Stimulated activated naive CD8-positive, alpha-beta T cell treated with anti-CD3 and anti-CD28 coated beads, Interleukin-15, amount 100 ng/mL, for 72 hours (primary cell): ENCODE measurements at places on chromosomes 3 and 15.

- no peak for DNase-seq
These were observed 105.1 kb downstream of the CPN2 start for GRCh38 chr3:194245975-194246561.

- no peak for DNase-seq
These were observed 4.9 kb downstream of the TM2D3 start for GRCh38 chr15:101647251-101647650.

- no peak for DNase-seq
These were observed 11.9 kb upstream of the TF start for GRCh38 chr3:133734305-133734704.

DNA sequence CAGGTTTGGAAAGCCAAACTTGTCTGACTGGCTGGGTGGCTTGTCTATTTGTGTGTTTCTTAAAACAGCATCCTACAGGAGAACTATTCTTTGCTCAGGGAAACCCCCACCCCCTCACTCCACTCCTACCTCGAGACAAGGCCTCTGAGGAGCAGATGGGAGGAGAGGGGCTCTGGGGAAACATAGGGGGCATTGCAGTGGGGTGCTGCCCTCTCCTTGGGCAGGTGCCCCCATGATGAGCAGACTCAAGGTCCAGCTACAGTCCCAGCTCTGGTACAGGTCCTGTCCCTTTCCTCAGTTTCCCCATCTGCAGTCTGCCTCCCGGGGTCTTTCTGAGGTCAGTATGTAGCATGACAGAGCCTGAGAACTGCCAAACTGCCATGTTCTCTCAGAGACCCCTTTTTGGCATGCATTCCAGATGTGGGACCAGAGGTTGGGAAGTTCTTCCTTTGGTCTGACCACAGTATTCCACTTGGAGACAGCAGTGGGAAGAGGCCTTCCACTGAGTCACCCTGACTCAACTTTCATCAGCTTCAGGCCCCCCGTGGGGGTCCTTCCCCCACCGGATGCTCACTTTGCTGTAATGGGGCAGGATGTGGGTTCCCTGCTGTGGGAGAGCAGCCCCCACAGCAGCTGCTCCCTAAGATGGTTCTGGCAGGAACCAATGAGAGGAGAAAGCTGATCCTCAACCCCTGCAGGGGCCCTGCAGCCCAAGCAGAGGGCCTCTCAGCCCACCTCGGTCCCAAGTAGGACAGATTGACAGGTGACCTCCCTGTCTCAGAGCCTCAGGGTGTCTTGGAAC, 32.3 kb upstream of the CYP11A1 start:
- DNase-seq = peak; percentile 59

- no peak for DNase-seq
These were observed 632.2 kb downstream of the MAGI1 start for GRCh38 chr3:65406470-65406869.

DNA sequence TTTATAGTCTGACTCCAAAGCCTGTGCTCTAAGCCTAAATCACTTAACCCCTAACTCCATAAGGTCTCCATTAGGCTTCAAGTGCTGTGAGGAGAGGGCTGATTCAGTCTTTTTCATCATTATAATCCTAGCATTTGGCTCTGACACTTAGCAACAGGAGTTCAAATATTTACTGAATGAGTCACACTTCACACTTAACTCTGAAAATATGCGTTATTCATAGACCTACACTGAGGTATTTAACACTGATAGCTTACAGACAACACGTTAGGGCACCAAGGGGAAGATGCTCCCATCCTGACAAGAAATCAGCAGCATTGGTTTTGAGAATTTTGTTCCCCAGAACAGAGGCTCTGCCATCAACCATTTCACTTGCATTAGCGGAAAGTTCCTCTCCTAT, 53.5 kb downstream of the MSL2 start:
- DNase-seq = no peak

DNA sequence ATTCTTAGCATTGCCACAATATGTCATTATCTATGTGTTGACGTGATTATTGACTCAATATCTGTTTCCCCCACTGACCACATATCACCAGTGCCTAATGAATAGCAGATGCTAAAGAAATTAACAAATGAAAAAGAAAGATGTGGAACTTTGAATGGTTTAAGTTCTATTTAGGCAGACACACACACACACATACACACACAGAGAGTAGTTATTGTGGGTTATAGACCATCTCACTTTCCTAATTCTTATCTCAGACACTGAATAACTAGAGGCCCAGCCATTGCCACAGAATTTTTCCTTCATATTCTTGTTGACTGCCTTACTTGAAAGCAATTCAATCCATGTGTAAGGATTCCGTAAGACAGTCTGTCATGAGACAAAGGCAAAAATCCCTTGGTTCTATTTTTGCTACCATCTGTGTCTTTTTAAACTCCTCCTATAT, 61.9 kb upstream of the PHLDB2 start:
- no peak for DNase-seq

DNA sequence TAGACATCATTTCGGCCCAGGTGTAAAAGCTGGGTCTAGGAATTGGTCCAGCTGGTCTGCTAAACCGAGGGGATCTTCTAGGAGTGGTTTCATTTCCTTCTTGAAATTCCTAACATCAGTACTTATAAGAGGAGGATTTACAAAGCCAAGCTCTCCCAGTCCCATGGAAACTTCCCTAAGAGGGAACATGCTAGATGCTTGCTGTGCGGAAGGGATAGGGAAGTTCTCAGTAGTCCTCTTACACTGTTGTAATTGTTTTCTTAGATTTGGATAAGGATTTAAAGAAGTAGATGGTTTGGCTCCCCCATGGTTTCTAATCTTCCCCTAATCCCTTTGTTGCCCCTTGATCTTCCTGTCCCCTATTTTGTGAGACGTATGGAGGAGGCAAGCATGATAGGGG, 89.7 kb upstream of the XCR1 start:
- no peak for DNase-seq

GRCh38 chr3:169865176-169865767, 4.5 kb downstream of the LRRC31 start:
- DNase-seq = no peak

GRCh38 chr3:126433105-126433430, 38.4 kb downstream of the CFAP100 start:
- DNase-seq = no peak

- no peak for DNase-seq
These were observed 124.8 kb downstream of the NSUN3 start for GRCh38 chr3:94187697-94188096.

GRCh38 chr3:18747383-18747782, 322.2 kb upstream of the SATB1 start:
- no peak for DNase-seq

DNA sequence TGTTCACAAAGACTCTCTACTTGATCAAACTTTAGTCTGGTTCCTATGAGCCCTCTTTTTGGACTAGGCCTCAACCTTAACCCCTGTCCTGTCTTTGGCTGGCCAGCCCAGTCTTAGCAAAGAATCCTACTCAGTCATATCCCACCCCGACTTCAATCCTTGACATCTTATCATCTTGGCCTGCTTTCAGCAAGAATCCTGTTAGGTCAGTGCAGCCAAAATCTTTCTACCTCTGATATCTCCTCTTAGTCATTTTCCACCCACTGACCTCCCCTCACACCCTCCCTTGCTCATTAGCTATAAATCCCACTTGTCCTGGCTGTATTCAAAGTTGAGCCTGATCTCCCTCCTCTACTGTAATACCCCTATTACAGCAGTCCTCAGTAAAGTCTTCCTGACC, 286.1 kb downstream of the MAGI1 start:
- no peak for DNase-seq

DNA sequence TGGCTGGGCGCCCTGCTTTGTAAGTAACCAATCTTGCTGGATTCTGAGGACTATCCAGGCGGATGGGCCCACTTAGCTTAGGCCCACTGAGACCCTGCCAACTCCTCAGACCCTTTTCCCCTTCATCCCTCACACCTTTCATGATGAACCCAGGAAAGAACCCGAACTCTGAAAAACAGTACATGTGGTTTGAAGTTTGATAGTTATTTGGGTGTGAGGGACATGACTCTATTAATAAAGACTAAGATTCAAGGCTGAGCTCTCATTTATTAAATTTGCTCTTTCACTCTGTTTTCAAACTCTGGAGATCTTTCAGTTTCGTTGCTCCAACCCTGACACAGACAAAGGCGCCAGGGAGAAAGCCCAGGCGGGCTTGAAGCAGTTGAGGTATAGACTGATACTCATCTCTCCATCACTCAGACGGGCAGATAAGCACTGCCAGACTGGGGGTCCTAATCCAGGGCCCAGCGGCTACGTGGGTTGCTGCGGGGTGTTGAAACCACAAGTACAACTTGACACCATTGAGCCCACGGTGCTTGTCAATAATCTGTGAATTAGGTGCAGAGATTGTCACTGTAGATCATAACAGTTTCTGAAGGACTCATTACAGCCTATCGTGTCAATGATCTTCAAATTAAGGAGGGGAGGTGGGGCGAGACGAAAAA, 7.2 kb upstream of the SOX2 start:
- DNase-seq = no peak

DNA sequence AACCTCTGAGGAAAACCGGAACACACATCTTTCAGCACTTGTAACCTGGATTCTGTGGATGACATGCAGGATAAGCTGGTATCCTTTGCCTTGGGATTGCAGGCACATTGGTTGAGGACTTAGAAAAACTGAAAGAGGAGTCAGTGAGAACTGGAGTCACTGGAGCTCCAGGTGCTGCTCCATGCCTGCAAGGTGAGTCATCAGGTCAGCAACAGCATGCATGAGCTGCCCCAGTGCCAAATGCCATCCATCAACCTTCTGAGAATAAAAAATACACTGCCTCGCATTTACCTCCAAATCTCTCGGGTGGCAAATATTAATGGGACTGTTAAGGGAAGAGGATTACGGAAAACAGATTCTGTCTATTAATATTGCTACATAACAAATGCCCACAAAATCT, 729.1 kb downstream of the NTRK3 start:
- DNase-seq = no peak

DNA sequence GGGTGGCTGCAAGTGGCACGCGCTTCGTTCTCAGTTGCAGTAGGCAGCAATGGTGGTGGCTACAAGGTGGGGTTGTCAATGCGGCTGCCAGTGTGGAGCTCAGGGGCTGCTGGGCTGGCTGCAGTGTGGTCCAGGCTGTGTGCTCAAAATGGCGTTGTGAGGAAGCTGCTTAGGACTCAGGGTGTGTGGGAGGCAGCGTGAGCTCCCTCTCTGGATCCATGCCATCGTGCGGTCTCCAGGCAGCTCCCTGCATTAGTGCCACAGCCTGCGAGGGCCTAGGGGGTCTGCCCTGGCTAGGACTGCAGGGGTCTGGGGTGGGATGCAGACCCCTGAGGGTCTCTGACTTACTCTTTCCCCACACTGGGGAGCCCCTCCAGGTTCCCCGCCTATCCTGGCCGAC, 397.2 kb downstream of the OCA2 start:
- no peak for DNase-seq

DNA sequence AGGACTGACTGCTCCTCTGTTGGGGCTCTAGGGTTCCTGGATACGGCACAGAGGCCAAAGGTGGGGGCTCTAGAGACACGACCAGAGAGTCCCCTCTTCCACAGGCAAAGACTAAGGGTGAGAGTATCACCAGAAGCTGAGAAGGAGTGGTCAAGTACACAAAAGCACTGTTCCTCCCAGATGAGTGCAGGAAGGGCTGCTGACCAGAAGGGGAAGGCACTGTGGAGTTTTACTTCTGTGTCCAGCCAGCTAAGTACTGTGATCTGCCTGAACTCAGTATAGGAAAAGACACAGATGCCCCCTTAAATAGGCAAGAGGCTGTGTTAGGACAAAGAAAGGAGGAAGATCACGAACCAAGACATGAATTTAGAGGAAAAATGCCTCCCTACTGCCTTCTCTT, 11.7 kb downstream of the MRPS11 start:
- DNase-seq = no peak

GRCh38 chr3:146550743-146551510, 6.5 kb upstream of the PLSCR1 start:
- peak; percentile 39 for DNase-seq

- no peak for DNase-seq
These were observed 3.6 kb upstream of the DAZL start for GRCh38 chr3:16608816-16609215.

GRCh38 chr3:195032955-195033354, 238.0 kb downstream of the XXYLT1 start:
- no peak for DNase-seq

DNA sequence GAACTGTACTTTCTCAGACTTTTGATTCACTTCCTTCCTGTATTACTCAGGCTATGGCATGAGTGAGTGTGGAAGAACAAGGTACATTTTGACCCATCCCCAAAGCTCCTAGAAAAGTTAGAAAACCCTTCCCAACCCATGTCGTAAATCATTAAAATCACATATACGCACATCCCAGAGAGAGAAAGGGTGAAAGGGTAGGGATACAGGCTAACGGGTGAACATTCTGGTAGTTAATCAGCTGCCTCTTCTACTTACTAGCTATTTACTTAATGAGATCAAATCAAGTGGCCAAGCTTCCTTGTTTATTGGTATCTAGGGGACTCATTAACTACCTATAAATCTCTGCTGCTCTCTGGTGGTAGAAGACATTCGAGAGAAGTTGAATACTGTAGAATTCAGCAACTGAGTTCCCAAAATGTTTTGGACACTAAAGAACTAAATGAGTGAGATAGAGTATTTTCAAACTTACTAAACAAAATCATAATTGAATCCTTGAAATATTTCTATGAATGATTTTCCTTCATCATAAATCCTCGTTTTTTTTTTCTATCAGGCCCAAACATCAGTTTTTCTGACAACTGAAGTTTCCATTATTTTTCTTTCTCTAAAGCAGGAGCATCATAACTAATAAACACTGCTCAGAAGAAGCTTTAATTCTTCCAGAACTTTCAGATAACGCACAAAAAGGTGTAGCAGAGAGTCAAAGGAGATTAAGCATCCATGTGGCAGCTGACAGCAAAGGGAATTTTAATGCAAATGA, 124.2 kb downstream of the IMPG2 start:
- DNase-seq = no peak

DNA sequence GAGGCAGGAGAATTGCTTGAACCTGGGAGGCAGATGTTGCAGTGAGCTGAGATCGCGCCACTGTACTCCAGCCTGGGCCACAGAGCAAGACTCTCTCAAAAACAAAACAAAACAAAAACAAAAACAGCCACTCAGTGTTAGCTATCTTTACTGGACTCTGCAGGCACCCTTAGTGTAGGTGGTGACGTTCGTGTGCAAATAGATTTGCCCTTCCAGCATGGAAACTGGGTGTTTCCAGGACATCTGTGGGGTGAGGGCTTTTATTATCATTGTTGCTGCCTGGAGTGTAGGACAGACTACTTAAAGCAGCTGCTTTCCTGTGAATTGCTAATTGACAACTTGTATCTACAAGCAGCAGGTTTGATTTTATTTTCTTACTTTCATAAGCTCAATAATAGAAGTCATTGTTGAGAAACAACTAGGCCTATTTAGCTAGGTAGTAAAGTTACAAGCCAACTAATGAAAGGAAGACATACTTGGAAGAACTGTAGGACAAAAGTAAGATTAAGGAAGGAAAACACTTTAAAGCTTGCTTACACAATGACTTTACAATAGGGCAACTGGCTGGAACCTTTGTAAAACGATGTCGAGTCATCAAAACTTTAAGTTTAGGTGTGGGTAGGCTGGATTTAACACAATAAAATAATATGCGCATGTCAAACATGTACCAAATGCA, 25.4 kb upstream of the SPPL2A start:
- no peak for DNase-seq

GRCh38 chr15:37771465-37771864, 163.0 kb upstream of the TMCO5A start:
- no peak for DNase-seq
